ENCODE measurements at places on chromosomes 7 and 10.

DNA sequence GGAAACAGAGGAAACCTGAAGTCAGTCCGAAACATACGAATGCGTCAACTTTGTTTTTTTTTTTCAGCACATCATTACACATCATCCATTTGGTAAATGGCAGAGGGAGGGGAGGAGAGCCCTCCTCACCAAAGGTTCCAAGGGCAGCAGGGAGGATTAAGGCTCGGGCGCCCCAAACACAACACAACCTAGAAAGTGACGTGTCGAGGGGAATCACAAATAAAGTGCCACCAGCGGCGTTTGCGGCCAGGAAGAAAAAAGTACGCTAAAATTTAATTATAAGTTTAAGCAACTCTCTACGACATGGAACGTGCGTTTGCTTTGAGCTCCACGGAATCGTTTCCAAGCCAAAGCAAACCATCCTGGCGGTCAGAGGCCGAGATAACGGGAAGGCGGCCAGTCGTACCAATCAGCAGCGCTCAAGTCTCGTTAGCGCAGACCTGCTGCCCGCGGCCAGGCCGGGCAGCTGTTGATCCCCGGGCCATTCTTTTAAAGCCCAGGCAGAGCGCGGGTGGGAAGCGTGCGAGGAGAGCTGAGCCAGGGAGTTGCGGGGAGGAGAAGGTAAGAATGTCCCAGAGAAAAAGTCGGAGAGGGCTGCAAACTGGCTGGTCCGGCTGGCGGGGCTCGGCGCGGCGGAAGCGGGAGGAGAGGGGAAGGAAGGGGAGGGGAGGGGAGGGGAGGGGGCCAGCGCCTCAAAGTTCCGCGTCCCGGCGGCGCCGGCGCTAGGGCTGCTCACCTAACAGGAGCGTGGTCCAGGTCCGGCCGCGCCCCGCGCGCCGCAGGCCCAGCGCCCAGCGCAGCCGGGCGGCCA is 719 bp downstream of the DPY19L1 start:
- no peak for DNase-seq

- DNase-seq, result peak; percentile 41
Measured at GRCh38 chr7:12211711-12212485, 804 bp downstream of the TMEM106B start.

GRCh38 chr7:27835376-27835775 is 95.4 kb downstream of the TAX1BP1 start:
- no peak for DNase-seq

DNA sequence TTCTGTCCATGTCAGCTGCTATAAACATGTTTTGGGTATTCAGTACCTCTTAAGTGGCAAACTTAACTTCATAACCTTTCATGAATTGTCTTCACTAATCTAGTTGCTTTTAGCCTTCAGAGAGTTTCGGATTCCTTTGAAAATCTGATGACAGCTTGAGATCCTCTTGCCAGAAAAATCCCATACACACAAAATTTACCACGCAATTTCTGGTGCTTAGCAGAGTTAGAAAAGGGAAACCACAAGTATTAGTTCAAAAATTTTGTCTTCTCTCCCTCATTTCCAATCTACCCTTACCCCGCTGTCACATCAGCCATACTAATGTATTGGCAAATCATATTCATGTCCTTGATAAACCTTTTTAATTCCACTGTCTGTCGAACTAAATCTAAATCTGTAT is 72.7 kb upstream of the TMEM106B start:
- no peak for DNase-seq

DNA sequence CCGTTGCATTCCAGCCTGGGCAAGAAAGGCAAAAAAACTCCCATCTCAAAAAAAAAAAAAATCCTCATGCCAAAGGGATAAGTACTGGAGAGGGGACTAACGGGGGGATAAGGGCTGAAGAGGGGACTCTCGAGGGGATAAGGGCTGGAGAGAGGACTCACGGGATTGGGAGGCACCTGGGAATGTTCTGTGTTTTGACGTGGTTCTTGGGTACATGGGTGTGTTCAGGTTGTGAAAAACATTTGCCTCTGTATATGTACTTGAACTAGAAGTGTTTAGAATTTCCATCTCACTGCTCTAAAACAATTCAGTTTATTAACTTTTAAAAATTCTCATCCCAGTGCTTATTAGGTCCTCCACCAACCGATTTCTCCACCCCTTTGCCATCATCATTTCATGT is 4.5 kb downstream of the FKBP6 start:
- no peak for DNase-seq

GRCh38 chr10:100978901-100979195 is 8.4 kb downstream of the MRPL43 start:
- no peak for DNase-seq

GRCh38 chr10:117165538-117166417 is 27.7 kb upstream of the VAX1 start:
- DNase-seq, result no peak

GRCh38 chr7:113044394-113044793 is 42.2 kb downstream of the GPR85 start:
- no peak for DNase-seq

DNA sequence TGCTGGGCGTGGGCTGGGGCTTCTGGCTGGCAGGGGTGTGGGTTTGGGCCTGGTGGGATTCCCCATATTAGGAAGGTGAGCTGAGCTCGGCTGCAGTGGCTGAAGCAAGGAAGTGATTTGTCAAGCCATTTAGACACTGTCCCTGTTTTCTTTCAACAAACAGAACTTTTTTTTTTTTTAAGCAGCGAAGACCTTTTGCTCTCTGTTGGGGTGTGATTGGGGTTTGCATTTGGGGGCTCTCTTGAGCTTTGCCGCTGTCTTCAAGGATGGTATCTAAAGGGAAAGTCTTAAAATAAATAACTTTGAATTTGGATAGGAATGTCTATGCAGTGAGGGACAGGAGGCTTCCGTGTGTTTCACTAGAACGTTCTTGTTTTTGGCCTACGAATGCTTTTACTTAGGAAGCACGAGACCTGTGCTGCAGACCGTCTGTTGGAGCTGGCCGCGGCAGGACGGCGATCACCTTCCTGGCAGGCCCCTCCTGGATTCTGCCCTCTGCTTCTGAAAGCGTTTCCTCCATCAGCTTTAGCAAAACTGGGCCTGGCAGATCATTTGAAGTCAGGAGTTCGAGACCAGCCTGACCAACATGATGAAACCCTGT is 43.9 kb downstream of the FOXK1 start:
- no peak for DNase-seq

DNA sequence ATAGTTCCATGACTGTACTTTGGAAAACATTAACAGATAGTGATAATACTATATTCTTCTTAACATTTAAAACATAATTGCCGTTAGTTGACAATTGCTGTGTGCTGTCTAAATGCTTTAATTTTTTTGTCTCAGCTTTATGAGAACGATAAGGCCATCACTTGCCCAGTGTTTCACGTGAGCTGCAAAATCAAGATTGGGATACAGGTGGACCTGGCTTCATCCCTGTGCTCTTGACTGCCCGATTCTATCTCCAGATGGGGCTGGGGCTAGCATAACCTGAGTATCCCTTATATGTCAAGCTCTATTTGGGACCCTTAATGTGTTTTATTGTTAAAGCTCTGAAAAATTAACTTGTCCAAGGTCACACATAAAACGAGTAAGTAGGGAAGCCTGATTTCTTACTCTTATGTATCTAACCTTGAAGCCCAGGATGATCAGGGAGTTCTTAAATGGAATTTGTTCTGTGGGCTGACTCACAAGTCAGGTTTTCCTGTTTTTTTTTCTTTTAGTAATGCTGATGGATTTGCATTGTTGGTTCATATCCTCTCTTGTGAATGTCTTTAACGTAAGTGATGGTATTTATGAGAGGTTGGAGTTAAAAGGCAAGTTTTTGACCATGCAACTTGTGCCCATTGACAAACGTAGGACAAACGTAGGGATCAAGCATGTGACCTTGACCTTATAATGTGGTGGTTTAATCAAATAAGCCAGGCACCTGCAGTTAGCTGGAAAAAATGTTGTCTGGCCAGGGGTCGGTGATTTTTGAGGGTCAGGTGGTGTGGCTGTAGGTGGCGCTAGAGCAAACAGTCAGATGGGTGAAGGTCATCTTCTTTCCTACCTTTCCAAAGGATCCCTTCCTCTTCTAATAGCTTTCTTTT is 3.6 kb downstream of the PRKAR2B start:
- no peak for DNase-seq

GRCh38 chr10:72259491-72260238 is 14.1 kb upstream of the DDIT4 start:
- DNase-seq, result no peak

DNA sequence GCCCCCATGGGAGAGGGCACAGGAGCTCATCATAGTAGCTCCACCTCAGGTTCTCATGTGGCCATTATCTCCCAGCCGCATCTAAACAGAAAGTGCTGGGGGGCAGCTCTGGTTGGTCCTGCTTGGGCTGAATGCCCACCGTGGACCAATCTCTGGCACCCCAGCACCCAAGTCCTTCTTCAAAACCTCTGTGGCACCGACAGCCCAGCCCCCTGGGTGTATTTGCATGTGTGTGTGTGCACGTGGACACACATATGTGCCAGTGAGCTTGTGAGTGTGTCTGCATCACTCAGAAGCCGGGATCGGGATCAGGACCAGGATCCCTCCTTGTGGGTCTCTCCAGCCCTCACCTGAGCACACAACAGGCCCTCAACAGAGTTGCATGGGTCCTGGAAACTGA is 68.2 kb downstream of the ALOX5 start:
- DNase-seq, result no peak

DNA sequence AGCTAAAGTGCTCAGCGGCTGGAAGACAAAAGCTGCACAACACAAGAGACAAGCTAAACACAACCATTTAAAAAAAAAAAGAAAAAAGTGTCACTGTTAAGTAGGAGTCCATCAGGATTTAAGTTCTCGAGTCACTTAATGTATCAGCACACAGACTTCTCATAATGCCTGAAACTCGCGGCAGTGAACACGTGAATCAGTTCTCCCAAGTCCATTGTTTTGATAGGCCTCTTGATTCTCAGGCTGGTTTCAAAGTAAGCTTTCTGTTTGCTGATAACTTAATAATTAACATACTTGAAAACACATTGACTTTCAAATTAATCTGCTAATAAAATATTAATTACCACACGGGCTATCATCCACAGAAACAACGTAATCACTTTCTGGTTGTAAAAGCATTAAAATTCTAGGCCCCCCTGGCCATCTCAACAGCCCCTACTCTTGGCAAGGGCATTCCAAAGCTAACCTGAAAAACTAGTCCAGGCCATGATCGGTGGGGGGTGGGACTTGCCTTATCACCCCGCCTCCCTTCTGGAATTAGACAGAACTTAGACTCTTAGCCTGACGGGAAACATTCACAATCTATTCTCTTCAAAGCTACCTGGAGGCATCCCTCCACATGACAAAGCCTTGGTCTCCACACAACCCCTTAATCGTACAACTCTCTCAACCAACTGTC is 129.0 kb downstream of the DIP2C start:
- no peak for DNase-seq

GRCh38 chr7:106112118-106112971 is at the start of gene SYPL1:
Gene SYPL1 (minus strand): TSS chr7:106112312. CDS start chr7:106112208, 104 bp downstream.
- peak; percentile 91 for DNase-seq

DNA sequence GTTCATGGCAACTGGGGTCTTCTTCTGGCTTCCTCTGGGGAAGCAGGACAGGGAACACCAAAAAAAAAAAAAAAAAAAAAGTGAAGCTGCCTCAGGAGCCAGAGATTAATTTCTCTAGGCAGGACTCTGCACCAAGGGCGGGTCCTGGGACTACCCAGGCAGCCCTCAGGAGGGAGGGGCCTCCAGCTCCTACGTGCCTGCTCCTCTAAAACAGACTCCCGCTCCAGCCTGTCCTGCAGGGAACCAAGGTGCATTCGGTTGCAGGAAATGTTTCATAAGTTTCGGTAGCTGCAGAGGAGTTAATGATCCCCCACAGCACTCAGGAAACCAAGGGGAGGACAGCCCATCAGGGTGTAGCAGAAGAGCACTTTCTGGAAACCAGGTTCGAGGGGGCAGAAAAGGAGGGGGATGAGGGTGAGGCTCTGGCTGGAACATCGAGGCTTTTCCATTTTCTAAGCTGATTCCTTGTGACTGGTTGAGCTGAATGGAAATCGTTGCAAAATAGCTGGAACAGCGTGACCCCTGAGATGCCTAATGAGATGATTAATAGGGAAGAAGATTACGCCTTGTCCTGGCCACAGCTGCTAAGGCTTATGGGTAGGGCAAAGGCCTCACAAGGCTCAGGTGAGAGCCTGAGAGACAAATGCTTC is 84.2 kb downstream of the STRA8 start:
- DNase-seq, result no peak

- no peak for DNase-seq
Measured at GRCh38 chr7:155590215-155591018, 44.1 kb upstream of the CNPY1 start.

DNA sequence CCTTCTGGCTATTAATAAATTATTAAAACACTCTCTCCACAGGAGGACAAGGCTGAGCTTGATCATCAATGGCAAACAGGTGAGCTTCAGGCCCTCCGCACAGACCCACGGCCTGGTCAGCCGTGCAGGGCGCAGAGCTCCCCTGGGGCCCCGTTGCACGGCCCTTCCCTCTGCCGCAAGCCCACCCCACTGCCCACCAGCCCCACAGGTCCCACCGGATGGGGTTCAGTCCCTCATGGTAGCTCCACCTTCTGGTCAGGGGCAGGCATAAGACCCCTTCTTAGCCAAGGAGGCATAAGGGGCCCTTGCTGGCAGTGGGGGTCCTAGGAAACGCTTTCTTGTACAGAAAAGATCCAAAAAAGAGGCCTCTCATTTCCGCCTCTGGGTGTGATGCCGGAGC is 84.6 kb downstream of the MAD1L1 start:
- no peak for DNase-seq

- no peak for DNase-seq
Measured at GRCh38 chr10:60197206-60197605, 192.5 kb downstream of the ANK3 start.

DNA sequence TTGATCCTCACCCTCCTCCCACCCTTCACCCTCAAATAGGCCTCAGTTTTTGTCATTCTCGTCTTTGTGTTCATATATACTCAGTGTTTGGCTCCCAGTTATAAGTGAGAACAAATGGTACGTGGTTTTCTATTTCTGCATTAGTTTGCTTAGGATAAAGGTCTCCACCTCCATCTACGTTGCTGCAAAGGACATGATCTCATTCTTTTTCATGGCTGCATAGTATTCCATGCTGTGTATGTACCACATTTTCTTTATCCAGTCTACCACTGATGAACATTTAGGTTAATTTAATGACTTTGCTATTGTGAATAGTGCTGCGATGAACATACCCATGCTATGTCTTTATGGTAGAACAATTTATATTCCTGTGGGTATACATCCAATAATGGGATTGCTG is 91.2 kb downstream of the PLPP4 start:
- DNase-seq, result no peak

- peak; percentile 10 for DNase-seq
Measured at GRCh38 chr7:40680657-40681056, 545.9 kb downstream of the SUGCT start.

- DNase-seq, result no peak
Measured at GRCh38 chr7:27351137-27351536, 108.5 kb downstream of the EVX1 start.
